ENCODE measurements at places on chromosomes 6 and 20.

GRCh38 chr6:45637056-45637455 is 259.3 kb upstream of the SUPT3H start:
- no peak for DNase-seq

GRCh38 chr20:16476032-16476431 is 97.2 kb downstream of the KIF16B start:
- peak; percentile 47 for DNase-seq

DNA sequence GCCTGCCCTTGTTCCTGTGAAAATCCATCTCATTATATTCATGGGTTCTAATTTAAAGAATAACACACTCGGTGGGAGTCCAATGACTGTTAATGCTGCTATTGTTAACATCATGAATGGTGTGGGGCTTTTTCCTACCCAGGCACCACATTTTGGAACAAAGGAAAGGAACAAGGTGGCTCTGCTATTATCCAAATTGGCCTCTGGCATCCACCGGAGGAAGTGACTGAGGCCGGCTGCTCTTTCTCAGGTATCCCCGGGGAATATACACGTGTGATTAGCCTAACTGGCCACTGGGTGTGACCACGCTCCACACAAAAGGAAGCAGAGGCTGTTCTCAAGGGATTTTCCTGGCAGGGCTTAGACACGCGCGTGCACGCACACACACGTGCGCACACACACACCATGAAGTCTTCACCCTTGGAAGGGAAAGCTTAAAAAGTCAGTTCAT is 601.2 kb upstream of the ARID1B start:
- no peak for DNase-seq

DNA sequence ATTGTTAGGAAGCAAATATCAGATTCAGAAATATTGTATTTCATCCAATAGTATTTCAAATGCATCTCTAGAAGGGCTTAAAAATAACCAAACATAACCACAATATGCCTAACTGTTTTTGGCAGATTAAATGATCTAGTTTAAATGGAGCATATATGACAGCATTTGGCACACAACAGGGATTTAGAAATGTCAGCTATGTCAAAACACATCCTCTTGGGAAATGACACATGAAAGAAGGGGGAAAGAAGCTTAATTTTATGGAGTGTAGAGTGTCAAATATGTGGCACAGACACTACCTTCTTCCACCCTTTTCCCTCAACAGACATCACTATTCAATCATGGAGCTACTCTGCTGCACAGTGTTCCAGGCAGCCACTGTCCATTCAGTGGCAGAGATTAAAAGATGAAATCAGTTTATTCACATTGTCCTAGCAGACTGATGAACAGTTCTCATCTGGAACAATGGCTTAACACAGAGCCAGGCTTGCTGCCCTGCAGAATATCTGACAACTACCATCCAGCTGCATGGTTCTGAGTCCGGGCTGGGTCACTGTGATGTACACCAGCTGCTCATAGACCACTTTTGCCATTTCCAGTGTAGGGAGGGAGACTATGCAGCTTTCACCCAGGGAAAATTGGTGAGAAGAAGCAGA is 349.8 kb downstream of the DHX35 start:
- DNase-seq, result no peak

GRCh38 chr6:144601221-144601620 is 316.1 kb downstream of the UTRN start:
- DNase-seq, result no peak

- DNase-seq, result peak; percentile 10
Observed at GRCh38 chr6:122289762-122290539, 109.5 kb upstream of the HSF2 start.

GRCh38 chr6:72876256-72876655 is 254.4 kb downstream of the KCNQ5 start:
- no peak for DNase-seq

- DNase-seq, result no peak
Observed at GRCh38 chr20:2709205-2709981, 16.8 kb downstream of the EBF4 start.

DNA sequence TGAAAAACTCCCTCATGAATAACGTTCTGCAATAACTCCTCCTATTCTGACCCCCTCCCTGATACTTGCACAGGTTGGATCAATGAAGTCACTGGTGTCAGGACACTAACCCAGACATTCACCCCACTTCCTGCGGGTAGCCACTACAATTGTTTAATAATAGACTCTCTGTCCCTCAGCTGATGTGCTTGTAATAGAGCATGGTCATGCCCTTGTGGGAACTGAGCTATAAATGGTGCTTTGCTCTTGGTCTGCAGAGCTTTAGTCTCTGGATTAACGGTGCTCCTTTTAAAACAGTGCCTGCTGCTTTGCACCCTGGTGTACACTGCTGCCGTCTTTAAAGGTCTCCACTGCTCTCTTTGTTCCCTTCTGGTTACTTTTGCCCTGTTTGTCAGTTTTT is 127.3 kb downstream of the BACH2 start:
- no peak for DNase-seq

GRCh38 chr6:27275025-27275956 is 27.8 kb downstream of the PRSS16 start:
- DNase-seq, result no peak

GRCh38 chr6:56399250-56399671 is 151.9 kb upstream of the COL21A1 start:
- DNase-seq, result no peak

GRCh38 chr6:44593539-44593944 is 206.0 kb downstream of the CDC5L start:
- DNase-seq, result peak; percentile 64

DNA sequence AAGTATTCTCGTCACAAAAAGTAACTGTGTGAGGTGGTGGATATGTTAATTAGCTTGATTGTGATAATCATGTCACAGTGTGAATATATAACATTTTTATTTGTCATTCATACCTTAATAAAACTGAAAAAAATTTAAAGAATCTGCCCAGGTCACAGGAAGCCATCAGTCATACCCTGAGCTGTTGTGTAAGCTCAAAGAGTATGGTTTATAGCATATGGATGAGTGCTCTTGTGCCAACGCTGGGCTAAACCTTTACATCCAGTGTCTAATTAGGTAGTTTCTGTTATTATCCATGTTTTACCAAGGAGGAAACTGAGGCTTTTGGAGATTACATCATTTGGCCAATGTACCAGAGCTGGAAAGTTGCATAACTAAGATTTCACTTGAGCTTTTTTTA is 11.4 kb downstream of the PKIG start:
- no peak for DNase-seq

DNA sequence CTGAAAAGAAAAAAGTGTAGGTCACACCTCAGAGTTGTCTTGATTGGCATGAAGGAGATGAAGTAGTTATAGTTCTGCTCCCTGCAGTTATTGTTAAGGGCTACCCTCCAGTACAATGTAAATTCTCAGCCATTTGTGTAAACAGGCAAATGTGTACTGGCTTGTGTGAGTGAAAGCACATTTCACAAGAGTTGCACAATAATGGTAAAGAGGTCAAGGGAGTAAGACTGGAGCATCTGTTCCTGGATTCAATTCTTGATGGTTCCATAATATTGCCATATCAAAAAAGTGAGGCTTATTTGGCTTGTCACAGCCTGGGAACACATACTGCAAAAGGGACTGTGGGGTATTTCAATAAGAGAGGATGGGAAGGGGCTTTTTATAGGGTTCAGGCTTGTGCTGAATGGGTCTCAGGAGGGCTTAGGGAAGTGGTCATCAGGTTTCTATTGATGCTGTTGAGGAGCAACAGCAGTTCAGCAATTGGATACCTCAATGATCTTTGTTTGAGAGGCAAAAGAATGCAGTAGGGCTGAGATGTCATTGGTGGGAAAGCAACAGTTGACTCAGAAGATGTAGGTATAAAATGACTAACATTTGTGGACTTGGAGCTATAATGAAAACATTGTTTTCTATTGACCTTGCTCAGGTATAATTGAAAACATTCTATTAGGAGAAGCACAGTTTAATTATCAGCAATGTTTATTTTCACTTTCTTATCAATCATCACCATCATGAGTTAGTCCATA is 402.6 kb downstream of the BCKDHB start:
- DNase-seq, result no peak

DNA sequence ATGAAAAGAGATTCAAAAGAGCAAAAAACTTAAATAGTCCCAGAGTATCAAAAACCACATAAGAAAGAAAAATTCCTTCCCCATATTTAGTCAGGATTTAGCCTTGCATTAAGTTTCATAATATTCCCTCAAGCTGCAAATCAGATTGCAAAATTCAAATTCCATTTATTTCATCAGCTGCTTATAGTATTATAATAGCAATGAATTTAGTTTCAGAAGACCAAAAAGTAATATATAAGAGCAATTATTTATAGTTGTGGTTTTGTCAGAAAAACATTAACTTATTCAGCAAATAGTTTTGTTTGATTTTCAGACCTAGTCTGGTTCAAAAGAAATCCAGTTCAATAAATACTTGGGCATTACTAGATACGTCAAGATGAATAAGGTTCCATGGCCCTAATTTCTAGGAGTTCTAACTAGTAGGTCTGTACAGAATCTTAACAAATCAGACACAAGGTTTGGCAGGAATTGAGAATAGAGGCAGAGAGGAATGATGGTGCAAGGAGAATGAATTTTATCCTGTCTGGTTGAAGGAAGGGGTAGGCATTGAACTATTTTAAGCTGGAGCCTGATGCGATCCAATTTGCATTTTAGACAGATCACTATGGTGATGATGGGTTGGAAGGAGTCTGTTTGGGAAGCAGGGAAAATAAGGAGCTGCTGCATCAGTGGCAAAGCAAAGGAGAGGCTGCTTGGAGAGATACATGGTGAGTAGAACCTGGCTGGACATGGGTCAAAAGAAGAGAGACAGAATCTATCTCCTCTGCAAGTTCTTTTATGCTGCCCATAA is 163.9 kb upstream of the STXBP5 start:
- peak; percentile 26 for DNase-seq

- DNase-seq, result no peak
Observed at GRCh38 chr20:57774951-57775350, 65.1 kb upstream of the PMEPA1 start.

GRCh38 chr6:52574709-52575501 is 2.0 kb downstream of the TRAM2 start:
- peak; percentile 80 for DNase-seq

DNA sequence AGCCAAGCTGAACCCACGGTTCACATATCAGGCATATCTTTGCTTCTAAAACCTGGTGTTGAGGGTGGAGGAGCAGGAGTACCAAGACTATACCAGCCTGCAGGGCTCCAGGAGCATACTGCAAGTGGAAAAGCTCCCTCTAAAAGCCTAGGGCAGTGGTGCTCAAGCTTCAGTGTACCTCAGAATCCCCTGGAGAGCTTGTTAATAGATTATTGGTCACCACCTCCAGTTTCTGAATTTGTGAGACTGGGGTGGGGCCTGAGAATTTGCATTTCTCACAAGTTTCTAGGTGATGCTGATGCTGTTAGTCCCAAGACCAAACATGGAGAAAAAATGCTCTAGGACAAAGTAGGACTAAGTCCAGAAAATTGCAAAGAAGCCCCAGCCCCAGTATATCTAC is 65.4 kb downstream of the FILIP1 start:
- DNase-seq, result no peak

GRCh38 chr6:109488001-109488400 is 5.0 kb upstream of the ZBTB24 start:
- DNase-seq, result no peak

DNA sequence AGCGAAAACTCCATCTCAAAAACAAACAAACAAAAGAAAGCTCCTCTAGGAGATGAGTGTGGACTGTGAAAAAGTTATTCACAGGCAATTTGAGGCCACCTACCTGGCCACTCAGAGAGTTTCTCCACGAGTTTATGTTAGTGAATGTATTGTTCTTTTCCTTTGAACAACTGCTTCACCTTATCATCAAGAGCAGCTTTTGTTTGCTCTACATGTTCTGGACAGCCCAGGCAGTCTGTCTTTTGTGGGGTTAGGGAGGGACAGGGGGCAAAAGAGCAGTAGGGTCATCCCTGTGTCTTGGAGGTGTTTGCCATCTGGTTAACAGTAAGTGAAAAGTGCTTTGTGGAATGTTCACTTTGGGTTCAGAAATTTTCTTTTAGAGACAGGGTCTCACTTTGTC is 8.0 kb downstream of the CASS4 start:
- no peak for DNase-seq

GRCh38 chr6:31402324-31403282 is 792 bp upstream of the MICA start:
- peak; percentile 16 for DNase-seq

DNA sequence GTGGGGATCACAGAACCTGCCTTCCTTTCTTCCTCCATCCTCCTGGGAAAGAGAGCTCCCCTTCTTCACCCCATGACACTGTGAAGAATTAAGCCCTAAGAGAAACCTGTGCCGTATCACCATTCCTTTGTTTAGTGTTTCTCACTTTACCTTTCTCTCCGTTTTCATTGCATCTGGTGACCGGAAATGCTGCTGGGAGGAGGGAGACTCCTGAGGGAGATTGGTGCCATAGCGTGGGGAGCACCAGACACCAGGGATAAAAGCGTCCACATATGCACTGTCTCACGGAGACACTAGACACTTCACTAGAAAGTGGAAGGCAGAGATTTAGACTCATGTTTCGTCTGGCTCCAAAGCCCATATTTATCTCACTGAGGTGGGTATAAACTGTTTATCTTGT is 15.5 kb upstream of the ULBP3 start:
- no peak for DNase-seq

- peak; percentile 77 for DNase-seq
Observed at GRCh38 chr6:3742426-3743344, 8.8 kb downstream of the PXDC1 start.

DNA sequence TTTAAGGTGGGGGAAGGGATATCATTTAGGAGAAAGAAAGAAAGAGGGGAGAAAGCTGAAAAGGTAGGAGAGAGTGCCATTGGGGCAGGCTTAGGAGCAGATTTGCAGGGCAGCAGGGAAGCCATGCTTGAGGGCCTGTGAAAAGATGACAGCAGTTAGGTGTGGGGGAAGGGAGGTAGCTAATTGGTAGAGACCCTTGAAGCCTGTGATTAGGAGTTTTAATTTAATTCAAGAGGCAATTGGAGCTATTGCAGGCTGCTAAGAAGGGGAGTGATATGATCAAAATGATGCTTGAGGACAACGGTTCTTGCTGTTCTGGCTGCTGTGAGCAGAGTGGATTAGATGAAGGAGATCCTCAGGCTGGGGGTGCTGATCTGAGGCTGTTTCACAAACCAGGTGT is 24.5 kb upstream of the SEC63 start:
- no peak for DNase-seq

- no peak for DNase-seq
Observed at GRCh38 chr6:157177731-157178336, 145.5 kb downstream of the TMEM242 start.

GRCh38 chr6:16481697-16482399 is 243.5 kb downstream of the GMPR start:
- no peak for DNase-seq

DNA sequence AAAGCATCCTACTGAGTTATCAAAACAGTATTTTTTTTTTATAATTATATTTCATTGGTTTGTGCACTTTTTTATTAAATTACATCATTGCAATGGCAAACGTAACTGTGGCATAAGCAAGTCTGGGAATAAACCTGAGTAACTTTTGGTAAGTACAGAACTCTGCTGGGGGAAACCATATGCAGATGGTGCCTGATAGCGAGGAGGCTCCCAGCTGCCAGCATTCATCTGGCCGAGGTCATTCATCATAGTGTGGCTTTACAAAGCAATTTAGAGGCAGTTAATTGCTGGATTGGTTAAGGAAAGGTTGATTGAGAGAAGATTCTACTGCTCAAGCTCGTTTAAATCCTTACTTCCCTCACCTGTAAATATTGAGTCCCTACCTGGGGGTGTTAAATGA is 52.6 kb downstream of the HECA start:
- DNase-seq, result no peak
